GM23248 (cell line): ENCODE measurements at places on chromosomes 4 and X.
A peak's percentile ranks its signal among the peaks of the same experiment; 100 is the strongest.

DNA sequence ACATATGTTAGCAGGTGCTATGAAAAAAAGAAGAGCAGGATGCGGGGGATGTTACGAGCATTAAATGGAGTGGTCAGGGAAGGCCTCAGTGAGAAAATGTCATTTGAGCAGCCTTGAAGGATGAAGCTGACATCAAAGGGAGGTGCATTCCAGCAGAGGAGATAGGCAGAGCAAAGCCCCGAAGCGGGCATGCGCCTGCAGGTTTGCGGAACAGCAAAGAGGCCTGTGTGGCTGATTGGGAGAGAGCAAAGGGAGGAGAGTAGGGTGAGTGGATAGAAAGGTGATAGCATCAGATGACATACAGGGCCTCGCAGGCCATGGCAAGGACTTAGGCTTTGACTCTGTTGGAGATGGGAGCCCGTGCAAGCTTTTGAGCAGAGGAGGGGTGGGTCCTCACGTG lies 95.4 kb upstream of the GPR50 start:
- DNase-seq = no peak

DNA sequence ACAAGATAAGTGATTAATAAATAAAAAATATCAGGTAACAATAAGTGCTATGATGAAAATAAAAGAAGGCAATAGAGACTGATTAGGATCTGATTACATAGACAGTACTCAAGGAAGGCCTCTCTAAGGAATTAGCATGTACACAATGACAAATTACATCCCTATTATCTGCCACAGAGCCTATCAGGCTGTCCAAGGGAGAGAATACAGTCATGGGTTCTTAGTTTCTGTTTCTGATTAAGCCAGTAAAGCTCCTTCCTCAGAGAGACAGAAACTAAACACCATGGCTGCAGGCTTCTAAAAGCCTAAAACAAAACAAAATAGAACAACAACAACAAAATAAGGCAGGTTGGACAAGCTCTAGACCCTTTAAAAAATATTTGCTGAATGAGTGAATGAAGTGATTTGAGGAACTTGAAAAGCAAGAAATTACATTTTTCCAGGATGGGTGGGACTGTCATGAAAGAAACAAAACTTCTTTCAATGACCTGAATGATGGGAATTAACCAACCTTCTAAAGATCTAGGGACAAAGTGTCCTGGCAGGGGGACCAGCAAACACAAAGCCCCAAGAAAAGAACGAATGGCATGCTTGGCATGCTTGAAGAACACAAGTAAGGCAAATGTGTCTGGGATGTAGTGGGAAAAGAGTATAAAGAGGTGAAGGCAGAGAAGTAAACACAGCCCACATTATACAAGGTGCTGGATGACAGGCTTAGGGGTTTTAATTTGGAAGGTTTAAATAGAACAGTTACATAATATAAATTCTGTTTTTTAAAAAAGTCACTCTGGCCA lies 44.1 kb downstream of the NAA11 start:
- no peak for DNase-seq

GRCh38 chr4:147640331-147640730 lies 23.1 kb downstream of the TMEM184C start:
- DNase-seq = peak; percentile 10

DNA sequence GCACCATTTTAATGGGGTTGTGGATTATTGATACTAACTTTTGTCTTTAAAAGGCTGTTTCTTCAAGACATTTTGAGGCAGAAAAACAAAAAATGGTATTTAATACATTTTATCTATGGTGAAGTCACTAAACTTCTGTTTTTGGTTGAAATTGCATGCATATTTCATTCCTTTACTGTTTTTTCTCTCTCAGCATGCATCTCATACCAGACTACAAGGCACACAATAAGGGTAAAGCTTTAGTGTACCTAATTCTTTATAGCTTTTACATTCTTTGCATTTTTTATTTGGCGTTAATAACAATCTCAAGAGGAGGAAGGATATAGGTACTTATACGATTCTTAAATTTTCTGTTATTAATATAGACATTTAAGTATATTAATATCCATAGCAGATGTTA lies 151.0 kb upstream of the DKK2 start:
- no peak for DNase-seq

- DNase-seq = no peak
Measured at GRCh38 chrX:112812741-112813140, 27.9 kb downstream of the AMOT start.

DNA sequence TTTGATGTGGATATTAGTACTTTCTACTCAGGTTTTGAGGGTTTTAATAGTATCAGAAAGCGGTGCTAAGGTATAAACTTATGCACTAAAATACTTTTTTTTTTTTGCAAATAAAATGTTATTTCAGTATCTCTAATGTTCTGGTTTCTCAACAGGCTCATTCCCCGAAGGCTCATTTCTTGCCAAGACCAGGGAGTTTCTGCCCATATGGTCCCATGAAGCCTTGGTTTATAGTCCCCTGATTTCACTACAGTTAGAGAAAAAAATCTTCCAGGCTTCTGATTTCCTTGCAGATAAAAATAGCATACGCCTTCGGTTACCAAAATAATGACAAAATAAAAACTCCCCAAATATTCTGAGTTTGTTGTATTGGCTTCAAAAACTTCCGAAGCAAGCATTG lies 814.2 kb upstream of the PABPC4L start:
- no peak for DNase-seq

DNA sequence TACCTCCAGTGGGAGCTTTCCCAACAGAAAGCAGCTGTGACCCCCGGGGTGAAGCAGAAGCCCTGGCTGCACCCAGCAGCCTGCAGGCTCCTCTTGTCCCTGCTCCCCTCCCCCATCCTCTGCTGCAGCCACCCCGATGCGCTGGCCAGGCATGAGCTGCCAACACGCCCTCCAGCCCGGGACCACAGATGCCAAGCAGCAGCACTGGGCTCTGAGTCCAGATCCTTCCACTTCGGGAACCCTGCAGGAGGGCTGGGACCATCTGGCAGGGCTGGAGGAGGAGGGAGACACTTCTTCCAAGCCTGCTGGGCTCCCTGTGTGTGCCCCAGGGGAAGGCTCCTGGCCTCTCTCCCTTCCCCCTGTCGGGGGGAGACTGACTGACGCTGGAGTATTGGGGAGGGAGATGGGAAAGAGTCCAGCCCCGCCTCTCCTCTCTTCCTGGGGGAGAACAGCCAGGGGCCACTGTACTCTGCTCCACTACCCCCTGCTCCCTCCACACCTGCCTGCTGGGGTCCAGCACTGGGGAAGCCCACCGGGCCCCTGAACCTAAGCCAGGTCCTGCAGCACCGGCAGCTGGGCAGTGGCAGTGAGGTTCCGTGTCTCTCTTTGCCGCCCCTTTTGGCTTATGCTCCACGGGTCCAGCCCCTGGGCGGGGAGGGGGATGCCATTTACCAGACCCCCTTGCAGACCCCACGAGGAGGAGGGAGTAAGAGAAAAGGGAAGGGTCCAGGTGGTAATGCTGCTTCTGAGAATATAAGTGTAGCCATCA lies 55.7 kb downstream of the PPP2R2C start:
- no peak for DNase-seq

GRCh38 chr4:159607809-159608208 lies 504.9 kb downstream of the RAPGEF2 start:
- DNase-seq = no peak

- DNase-seq = no peak
Measured at GRCh38 chr4:33477715-33478114, 2757.5 kb downstream of the PCDH7 start.

DNA sequence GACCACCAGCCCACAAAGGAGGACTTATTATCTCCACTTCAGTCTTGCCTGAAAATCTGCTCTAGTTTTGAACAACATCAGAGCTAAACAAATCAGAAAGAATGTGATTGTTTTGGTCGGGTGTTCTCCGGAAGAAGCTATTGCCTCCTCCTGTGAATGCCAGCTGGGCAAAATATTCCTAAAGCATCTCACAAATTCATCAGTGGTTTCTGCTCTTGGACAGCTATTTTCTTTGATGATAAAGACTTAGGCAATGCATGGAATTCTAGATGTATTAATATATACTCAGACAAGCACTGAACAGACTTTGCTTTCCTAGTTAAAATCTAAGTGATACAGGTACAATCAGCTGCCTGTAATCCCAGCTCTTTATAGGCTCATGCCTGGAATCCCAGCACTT lies 71.8 kb downstream of the ASMT start:
- peak; percentile 4 for DNase-seq

DNA sequence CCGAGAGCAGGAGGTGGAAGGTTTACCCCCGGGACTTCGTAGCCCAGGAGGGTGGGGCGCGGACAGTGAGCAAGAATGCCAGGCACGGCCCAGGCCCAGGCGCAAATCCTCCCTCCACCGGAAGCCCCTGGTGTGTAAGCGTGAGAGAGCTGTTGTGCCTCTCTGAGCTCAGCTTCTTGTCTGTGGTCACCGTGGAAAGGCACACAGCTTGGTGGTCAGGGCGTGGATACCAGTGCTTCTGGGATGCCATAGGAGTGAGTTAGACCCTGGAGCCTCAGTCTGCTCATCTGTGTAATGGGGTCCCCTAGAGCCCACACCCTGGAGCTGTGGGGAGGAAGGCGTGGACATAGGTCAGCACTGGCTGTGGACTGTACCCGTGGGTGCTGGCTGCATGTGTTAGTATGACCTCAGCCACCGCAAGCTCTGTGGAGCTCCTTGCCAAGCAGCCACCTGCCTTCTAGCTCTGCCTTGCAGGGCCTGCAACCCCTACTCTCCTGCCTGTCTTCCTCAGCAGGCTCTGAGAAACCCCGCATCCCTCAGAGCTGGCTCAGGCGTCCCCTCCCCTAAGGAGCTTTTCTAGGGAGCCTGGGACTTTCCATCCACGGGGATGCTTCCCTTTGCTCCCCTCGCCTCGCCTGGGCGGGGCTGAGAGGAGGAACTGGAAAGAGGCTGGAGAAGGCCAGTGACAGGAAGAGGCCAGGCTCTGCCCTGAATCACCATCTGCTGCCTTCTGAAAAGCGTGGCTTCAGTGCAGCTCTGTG lies 28.0 kb upstream of the AFAP1 start:
- peak; percentile 55 for DNase-seq

GRCh38 chr4:155638195-155638965 lies 28.3 kb upstream of the GUCY1A1 start:
- no peak for DNase-seq

- DNase-seq = no peak
Measured at GRCh38 chrX:30580641-30581040, 3.1 kb upstream of the TASL start.

GRCh38 chr4:177446586-177446985 lies 4.3 kb upstream of the AGA start:
- no peak for DNase-seq

DNA sequence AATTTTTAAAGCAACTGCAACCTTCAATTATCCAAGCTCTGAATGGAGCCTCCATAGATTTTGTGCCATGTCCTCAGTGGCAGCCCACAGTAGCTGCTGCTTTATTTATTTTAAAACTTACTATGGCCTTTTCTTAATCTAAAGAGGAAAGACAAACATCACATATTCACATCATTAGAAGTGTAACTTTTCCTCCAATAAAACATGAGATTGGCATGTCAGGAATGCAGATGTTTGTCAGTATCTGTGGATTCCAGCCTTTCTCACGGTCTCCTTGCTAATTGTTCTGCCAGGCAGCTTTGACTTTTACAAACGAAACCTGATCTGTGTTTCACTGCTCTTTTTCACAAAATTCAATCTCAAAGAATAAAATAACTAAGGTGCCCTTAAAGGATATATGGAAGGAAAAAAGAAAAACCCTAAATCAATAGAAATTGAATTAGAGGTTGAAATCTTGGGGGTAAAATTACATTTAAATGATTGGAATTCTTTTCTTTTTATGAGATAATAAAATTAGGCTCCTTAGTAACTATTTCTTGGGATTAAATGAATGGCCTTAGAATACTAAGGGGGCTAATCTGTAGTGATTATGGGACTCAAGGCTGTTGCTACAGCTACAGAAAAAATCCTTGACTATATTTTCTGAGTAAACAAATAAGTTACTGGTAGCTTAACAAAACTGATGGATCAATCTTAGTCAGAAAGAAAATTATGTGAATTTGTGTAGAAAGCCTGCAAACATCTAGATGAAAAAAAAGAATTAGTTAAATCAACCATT lies 151.3 kb downstream of the RTL9 start:
- DNase-seq = peak; percentile 25
